ENCODE measurements at places on chromosomes 4 and X.

DNA sequence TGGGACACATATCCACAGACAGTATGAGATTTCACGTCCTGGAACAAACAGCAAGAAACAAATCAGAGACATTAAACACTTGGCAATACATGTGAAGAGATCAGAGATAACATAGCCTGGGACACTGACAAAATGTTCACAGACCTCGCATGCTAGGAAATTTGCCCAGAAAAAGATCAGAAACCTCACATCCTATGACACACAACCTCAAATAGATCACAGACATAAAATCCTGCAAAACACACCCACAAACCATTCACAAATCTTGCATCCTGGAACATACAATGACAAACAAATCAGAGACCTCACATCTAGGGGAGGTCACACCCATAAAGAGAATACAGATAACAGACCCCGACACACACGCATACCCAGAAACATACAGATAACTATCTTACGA is 18.0 kb downstream of the SUV39H1 start:
- DNase-seq: no peak

- DNase-seq: no peak
Measured at GRCh38 chr4:7351014-7351413, 83.7 kb downstream of the PSAPL1 start.

- no peak for DNase-seq
Measured at GRCh38 chrX:130098210-130098552, 12.1 kb downstream of the ELF4 start.

DNA sequence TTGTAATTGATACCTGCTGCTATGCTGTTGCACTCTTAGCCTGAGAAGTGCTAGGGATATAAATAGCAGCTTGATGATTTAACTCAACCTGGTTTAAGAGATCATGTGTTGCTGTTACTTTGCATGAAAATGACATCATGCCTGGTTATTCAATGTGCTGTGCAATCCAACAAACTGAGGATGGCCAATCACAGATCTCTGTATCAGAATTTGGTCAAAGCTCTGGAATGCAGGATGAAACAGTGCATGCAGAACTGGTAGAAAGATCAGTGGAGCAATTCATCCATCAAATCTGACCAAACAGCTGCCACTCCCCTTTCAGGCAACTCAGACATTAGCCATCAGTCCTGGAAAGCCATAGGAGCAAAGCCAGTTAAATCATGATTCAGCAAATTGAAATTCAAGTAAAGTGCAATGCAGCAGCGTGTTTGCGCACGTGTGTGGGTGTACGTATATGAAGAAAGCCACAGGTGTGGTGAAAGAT is 160.3 kb upstream of the RASGEF1B start:
- DNase-seq: peak; percentile 73

GRCh38 chr4:65508168-65508567 is 162.1 kb downstream of the EPHA5 start:
- no peak for DNase-seq

DNA sequence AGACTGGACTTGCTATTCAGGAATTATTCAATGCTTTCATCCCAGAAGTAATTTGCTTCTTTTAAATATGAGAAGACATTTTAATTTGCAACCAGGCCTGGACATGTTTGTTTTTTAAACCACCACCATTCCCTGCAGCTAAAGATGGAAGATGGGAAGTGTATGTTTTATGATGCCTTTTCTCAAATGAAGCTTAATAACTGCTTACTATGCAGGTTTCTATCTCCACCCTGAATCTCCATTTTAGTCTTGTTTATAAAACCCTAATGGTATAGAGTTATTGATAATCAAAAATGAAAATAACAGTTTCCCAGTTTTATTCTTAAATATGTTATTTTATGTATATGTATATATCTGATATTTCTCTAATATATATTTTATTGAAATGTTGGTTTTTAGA is 418.9 kb downstream of the C4orf33 start:
- DNase-seq: no peak

GRCh38 chrX:124986284-124986683 is 333.4 kb upstream of the TEX13C start:
- DNase-seq: no peak

DNA sequence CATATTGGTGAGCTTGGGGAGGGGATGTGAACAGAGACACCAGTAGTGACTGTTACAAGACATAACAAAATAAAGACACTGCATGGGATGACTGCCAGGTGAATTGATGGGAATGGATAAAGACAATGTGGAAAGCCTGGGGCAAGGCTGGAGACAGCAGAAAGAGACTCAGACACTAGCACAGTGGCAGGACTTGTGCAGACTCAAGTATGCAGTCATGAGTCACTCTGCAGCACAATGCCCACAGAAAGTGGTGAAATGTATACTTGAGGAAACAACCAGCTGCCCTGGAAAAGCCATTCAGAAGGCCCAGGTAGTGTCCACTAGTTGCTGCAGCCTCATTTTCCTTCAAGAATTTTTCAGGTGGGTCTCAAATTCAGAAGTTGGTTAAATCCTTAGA is 452.3 kb downstream of the MID1IP1 start:
- DNase-seq: no peak

DNA sequence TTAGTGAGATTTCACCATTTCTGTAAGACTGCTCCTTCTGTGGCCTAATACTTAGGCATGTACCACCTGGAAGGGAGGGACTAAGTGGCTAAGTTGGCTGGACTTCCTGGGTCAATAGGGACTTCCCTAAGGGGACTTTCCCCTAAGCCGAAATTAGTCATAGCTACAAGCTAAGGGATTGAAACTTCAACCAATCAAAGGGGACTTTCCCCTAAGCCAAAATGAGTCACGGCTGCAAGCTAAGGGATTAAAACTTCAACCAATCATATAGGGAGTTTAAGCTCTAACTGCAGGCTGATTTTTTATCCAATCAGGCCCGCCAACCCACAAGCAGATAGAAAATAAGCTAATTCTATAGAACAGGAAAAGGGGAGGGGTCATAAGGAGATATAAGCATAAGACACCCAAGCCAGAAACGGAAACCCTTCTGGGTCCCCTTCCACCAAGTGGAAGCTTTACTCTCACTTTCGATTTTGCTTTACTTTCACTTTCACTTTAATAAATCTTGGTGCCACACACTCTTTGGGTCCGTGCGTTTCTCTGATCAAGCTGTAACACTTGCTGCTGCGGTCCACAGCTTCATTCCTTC is 382.8 kb downstream of the KLHL4 start:
- no peak for DNase-seq

- no peak for DNase-seq
Measured at GRCh38 chr4:173501592-173502150, 28.4 kb downstream of the HAND2 start.

DNA sequence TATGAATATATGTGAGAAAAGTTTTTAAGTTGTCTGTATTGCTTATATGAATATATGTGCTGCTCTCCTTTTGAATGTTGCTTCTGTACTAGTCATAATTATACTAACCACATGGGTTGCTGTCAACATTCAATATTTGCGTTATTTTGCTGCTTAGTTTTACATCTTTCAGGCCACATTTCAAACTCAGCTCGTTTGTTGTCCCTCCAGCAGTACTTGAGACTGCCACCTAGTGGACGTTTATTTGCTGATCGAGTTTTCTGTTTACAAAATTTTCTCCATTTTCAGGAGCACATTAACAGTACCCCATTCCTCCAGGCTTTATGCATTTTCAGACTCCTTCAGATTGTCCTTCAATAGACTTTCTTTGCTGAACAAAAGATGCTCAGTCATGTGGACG is 75.8 kb downstream of the NUDT11 start:
- DNase-seq: no peak

DNA sequence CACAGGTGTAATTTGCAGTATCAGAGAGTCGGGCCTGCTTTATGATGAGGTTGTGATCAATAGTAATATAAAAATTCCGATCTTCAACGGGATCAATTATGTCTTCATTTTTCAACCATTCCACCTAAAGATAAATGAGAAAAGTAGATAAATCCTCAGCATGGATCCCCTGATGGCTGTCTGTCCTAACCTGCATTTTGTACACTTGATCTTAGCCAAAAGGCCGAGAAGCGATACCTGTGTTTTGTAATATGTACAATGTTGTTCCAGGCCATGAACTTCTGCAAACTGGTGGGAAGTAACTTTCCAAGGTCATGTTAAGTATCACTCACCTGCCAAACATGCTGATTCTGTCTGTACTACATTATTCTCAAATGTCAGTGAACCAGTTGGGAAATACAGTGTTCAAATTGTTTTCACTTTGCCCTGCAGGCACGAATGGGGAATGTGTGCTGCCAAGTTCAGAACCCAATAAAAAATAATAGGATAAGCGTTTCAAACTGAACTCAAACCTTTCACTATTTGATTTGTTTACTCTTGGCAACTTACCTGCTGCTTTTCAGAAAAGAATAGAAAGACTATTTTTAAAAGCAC is 298.1 kb downstream of the UNC5C start:
- no peak for DNase-seq

GRCh38 chrX:12139934-12140611 is 1.8 kb downstream of the FRMPD4 start:
- no peak for DNase-seq

GRCh38 chr4:76718831-76719230 is 179.1 kb downstream of the SOWAHB start:
- DNase-seq: no peak

DNA sequence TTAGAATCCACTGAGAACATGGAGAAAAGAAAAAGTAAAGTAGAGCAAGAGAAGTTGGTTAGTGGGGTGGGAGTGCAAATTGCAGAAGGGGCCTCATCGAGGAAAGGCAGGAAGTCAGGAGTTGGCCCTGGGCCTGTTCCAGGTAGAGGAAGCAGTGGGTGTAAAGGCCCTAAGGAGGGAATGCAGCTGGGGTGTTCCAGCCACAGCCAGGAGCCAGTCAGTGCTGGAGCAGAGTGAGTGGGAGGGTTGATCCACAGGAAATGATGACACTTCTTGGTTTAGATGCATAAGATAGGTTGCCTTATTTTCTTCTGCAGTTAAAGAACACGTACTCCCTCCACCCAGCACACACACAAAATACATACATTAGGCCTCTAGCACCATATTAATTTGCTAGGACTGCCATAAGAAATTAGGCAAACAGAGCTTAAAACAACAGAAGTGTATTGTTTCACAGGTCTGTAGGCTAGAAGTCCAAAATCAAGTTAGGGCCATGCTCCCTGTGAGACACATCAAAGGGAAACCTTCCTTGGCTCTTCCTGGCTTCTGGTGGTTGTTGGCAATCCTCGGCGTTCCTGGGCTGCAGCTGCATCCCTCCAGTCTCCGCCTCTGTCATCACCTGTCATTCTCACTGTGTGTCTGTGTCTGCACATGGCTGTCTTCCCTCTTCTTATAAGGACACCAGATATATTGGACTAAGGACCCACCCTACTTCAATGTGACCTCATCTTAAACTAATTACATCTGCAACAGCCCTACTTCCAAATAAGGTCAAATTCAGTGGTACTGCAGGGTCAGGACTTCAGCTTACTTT is 205.9 kb downstream of the AASDH start:
- no peak for DNase-seq

DNA sequence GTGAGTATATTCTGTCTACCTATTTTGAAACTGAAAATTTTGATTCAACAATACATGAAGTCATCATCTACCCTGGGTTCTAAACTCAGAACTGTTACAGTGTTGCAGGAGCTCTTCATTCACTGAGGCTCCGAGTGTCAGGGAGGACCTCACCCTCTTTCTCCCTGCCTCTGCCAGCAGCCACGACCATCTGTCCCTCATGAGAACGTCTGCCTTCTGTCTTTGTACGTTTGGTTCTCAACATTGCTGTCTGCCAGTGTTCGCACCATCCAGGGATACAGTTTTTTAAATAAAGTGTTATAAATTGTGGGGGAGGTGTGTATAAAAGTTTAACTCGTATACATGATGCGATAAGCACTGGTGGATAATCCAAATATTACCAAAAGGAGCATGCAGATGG is 55.5 kb downstream of the TRAPPC11 start:
- DNase-seq: no peak

GRCh38 chr4:72531768-72532290 is 37.2 kb downstream of the ADAMTS3 start:
- no peak for DNase-seq

DNA sequence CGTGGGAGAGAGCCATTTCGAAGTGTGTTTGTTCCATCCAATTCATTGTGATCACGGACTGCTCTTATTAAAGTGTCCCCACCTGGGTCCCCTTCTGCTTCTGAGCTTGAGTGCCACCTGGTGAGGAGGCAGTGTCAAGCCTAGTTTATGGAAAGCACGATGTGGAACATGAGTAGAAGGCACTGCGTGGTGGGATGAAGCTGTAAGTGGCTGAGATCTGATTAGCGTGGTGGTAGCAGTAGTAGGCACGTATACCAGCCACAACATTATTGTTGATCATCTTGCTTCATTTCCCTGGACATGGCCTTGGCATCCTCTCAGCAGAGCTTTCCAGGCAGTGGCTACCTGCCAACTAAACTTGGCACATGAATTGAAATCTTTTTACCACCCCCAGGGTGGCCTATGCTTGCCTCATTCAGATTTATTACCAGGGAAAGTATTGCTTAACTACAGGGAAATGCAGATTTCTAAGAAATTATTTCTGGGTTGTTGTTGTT is 46.4 kb downstream of the GPAT3 start:
- DNase-seq: no peak

- DNase-seq: no peak
Measured at GRCh38 chr4:24266951-24267722, 317.2 kb downstream of the DHX15 start.

DNA sequence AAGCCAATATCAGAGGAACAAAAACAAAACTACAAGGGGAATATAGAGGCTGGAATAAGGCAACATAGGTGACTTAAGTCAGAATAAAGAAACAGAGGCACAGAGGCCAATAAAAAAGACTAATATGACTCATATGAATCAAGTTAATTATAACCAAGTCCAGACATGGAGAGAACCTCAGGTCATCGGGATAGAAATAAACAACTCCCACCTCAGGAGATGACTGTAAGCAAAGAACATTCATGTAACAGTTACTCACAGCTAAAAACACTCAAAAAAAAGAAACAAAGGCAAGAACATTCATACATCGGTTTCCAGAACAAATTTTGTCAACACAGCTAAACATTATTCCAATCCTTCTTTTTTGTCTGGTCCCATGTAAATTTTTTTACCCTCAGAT is 60.3 kb upstream of the RXFP1 start:
- no peak for DNase-seq

- DNase-seq: peak; percentile 85
Measured at GRCh38 chrX:154428176-154429171, at the start of gene ATP6AP1. TSS of gene ATP6AP1 (plus strand) at chrX:154428677. CDS start at chrX:154428693, 16 bp downstream.

DNA sequence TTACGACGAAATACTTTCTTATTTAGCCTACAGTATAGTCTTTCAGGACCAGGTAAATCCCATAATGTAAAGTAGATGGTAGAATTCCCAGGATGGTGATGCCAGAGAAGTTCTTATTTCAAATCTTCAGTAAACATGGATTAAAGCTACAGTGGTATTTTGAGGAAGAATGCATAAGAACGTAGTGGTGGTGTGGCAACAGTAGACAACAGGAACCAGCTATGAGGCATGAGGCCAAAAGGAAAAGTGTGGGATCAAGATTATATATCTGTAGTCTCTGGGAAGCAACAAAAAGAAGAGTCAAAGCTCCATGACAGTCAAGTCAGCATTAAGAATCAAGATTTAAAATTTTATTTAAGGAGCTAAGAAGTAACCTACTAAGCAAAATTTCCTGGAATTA is 60.2 kb downstream of the METTL14 start:
- DNase-seq: no peak

Measured in AG09319 (cell line).